ENCODE measurements at places on chromosomes 5 and 9. TPM values are rescaled to one million over a fixed set of nuclear protein-coding genes. Genes with fewer than 3 reads are reported as not detected.

Gene NRARP
- total RNA-seq, result not detected

Gene NMUR2
- total RNA-seq, result not detected

Gene BAAT
- total RNA-seq, result not detected

Gene PCDHAC2
- total RNA-seq, result 1.5 TPM

Gene ACTL7B
- total RNA-seq, result not detected

Gene MTMR12
- 11.3 TPM for total RNA-seq

Gene KCNN2
- 0.31 TPM for total RNA-seq

Gene UBAC1
- 41.3 TPM for total RNA-seq

Gene ZCCHC10
- total RNA-seq, result 35.6 TPM

Gene BTNL3
- total RNA-seq, result not detected

Gene MARCHF11
- total RNA-seq, result not detected

Gene HRH2
- total RNA-seq, result 0.18 TPM

Gene PCDHB13
- total RNA-seq, result 2.0 TPM

Gene PCDHGC4
- total RNA-seq, result 0.10 TPM

Gene SPINK5
- 0.10 TPM for total RNA-seq

Gene P4HA2
- total RNA-seq, result 85.5 TPM

Gene SLIT3
- total RNA-seq, result 5.5 TPM

Gene C9orf50
- total RNA-seq, result not detected

- no peak for DNase-seq
Measured at GRCh38 chr5:179727106-179727505, 5.5 kb upstream of the MAML1 start.

- DNase-seq, result no peak
Measured at GRCh38 chr9:21357479-21358460, 7.1 kb upstream of the IFNA6 start.

GRCh38 chr5:68543212-68543611 is 327.7 kb downstream of the PIK3R1 start:
- no peak for DNase-seq

DNA sequence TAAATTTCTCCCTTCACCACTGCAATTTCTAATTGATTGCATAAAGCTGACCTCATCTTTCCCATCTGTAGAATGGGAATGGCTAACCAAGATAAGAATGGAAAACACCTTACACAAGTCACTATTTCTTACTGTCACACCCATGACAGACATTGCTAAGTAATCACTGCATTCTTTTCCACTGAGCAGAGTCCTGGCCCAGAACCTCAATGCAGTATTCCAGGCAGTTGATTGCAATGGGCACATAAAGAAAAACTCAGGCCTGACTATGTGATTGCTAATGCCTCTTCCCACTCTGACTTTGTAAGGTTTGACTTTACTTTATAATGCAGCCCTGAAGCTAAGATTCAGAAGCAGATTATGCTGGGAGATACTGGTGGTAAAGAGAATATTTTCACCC is 29.3 kb downstream of the TRIM32 start:
- no peak for DNase-seq

GRCh38 chr9:92404042-92404836 is at the start of gene OGN:
Gene OGN (minus strand): TSS chr9:92404578. CDS start chr9:92403407, 1,171 bp downstream.
- DNase-seq, result no peak

GRCh38 chr9:127837346-127837745 is 17.1 kb downstream of the ENG start:
- no peak for DNase-seq

DNA sequence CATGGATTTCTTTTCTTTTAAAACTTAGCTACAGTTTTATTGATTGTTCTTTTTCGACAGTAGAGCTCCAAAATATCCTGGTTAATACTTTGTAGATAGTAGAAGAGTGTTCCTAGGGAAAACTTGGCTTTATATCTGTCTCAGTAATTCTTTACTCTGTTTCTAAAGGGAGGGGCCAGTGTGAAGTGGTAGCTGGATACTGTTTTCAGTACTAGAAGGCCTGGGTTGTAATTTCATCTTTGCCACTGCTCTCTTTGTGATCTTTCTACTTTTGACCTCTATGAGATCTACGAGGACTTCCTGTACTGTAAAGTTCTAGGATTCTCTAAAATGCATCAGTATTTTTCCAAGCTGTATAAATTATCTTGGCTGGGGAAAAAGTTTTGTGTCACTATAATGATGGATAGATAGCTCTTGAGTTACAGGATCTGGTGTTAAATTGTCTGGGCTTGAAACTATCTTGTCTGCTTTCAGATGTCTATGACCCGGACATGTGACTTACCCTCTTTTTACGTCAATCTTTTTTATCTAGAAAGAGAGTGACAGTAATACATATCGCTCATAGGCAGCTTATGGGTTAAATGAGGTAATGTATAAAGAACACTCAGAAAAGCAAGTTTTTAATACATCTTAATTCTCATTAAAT is 53.6 kb downstream of the PRR16 start:
- no peak for DNase-seq

- peak; percentile 67 for DNase-seq
Measured at GRCh38 chr9:91771027-91771426, 179.0 kb downstream of the ROR2 start.

DNA sequence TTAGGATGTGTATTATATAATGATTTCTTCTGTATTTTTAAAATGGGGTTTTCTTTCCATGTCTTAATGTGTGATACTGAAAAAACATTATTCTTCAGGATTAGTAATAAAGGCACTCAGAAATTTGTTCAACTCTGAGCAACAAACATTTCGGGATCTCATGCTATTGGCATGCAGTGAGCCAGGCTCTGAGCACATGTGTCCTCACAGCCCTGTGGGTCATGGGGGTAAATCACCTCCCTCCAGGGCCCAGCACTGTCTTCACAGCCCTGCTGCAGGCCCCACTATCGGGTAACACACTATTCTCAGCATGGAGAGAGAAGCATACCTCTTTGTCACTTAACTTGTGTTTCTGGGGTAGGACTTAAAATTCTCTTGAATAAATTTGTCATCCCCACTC is 14.0 kb downstream of the TMEM174 start:
- DNase-seq, result no peak

- no peak for DNase-seq
Measured at GRCh38 chr5:54186912-54187445, 123.4 kb downstream of the ARL15 start.

- DNase-seq, result peak; percentile 31
Measured at GRCh38 chr5:91586232-91586631, 203.1 kb upstream of the ARRDC3 start.

GRCh38 chr5:32076699-32077695 is 97.1 kb downstream of the GOLPH3 start:
- peak; percentile 52 for DNase-seq

- peak; percentile 36 for DNase-seq
Measured at GRCh38 chr5:72234265-72234700, 85.8 kb downstream of the MRPS27 start.

GRCh38 chr9:120187758-120188157 is 392.2 kb downstream of the CDK5RAP2 start:
- no peak for DNase-seq

- DNase-seq, result no peak
Measured at GRCh38 chr5:77239126-77239741, 28.8 kb downstream of the PDE8B start.

- DNase-seq, result no peak
Measured at GRCh38 chr5:132237141-132237540, 9.5 kb upstream of the P4HA2 start.

GRCh38 chr9:71928376-71928775 is 16.9 kb downstream of the C9orf85 start:
- DNase-seq, result no peak

GRCh38 chr5:13708906-13709305 is 235.6 kb downstream of the DNAH5 start:
- DNase-seq, result no peak

GRCh38 chr9:21502586-21502985 is 20.5 kb upstream of the IFNE start:
- no peak for DNase-seq

GRCh38 chr9:128733256-128733655 is 9.3 kb upstream of the ZDHHC12 start:
- DNase-seq, result peak; percentile 92

GRCh38 chr5:31781772-31782171 is 142.8 kb downstream of the PDZD2 start:
- DNase-seq, result no peak

- DNase-seq, result no peak
Measured at GRCh38 chr5:91229031-91229727, 153.9 kb downstream of the ARRDC3 start.

- DNase-seq, result no peak
Measured at GRCh38 chr9:101119206-101119819, 90.8 kb downstream of the PLPPR1 start.

DNA sequence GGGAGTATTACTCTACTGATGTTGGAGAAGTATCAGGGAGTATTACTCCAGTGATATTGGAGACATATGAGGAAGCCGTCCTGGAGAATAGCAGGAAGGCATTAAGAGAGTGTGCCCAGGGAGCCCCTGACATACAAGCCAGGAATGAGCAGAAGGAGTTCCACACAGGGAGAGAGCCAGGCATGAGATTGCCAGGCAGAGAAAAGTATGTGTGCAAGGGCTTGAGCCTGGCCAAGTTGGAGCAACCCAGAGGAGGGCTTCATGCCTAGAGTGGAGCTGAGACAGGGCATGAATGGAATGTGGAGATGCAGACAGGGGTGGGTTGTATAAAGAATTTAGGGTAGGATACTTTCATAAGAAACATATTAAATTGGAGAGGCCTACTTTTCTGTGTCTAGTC is 213.8 kb downstream of the ADCY2 start:
- no peak for DNase-seq

- no peak for DNase-seq
Measured at GRCh38 chr5:103207011-103207410, 51.6 kb upstream of the MACIR start.

- DNase-seq, result no peak
Measured at GRCh38 chr9:111529787-111530186, 4.8 kb downstream of the ZNF483 start.

GRCh38 chr5:170263906-170264305 is 31.1 kb downstream of the C5orf58 start:
- DNase-seq, result no peak

- DNase-seq, result peak; percentile 14
Measured at GRCh38 chr5:104345222-104346016, 782.8 kb upstream of the NUDT12 start.

DNA sequence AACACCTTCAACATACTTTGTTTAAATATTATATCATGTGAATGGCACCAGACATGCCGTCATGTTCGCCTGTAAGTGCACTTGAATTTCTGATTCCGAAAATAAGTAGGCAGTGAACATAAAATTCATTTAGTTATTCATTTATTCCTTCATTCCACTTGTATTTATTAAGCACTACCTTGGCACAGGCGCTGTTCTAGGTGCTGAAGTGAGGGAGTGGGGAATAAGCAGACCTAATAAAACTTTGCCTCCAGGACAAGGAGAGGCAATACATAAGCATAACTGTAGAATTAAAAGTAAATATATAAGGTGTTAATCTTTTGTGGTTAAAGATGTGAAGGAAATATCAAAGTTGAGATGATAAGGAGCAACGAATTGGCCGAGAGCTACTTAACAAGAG is 297.4 kb downstream of the TENT4A start:
- DNase-seq, result no peak

DNA sequence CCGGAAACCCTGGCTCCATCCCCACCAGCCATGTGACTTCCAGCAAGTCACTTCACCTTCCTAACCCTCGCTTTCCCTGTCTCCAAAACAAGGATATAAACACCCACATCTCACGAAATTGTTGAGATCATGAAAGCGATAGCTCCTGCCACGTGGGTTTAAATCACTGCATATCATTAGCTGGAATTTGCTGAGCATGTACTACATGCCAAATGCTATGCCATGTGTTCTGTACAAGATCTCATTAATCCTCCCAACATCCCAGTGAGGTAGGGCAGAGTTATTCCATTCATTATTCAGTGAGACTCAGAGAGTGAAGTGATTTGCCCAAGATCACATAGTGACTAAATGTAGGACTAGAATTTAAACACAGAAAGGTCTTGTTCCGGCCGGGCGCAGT is 29.2 kb upstream of the HRH2 start:
- no peak for DNase-seq

GRCh38 chr9:2679011-2679410 is 38.3 kb upstream of the KCNV2 start:
- no peak for DNase-seq

DNA sequence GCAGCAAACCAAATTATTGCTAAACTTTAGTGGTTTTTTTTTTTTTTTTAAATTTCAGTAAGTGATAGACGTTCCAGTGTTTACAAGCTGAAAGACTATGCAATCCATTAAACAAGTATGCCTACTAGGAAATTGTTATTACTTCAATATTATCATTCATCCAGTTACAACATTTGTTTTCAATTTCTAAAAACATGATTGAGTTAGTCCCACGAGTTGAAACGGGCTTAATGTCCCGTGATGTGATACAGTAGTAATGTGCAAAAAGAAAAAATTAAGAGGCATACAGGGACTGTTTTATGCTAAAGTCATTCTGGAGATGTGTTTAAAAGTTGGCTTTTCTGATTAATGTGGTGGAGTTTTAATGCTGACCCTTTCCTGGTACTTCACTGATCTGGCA is 550.3 kb upstream of the DMAC1 start:
- no peak for DNase-seq

DNA sequence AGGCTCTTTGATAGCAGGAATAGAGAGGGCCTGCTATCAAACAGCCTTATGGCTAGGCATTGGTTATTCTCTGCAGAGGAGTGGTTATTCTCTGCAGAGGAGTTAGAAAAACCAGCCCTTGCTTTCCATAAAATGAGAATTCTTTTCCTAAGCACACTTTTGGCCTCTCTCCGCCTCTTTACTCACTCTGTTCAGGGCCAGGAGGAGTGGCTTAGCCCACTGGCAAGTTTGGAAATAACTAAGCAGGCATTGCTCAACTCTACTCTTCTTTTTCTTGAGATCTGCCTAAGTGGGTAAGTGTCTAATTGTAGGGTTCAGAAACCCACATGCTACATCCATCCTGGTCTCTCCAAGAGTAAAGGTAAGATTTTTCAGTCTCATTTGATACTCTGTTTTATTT is 341.7 kb downstream of the KIAA0825 start:
- no peak for DNase-seq

GRCh38 chr5:103424453-103425205 is 138.0 kb downstream of the NUDT12 start:
- peak; percentile 39 for DNase-seq

All from H4 (cell line).